ENCODE measurements at places on chromosomes 12 and 14.

- DNase-seq = no peak
Measured at GRCh38 chr12:130514149-130514551, 176.5 kb downstream of the PIWIL1 start.

DNA sequence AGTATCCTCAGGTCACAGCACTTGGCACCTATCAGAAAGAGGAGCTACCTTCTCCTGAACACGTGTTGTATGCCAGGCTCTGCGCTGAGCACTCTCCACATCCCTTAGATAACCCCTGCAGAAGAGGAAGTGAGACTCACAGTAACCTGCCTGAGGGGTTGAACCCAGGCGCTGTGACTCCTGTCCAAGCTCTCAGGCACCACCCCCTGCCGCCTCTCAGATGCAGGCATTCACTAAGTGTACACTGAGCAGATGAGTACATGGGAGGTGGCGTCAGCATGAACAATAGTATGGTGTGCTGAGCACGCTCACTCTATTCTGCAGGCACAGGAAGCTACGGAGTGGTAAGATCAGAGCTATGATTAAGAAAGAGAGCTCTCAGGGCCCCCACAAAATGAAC is 21.0 kb upstream of the RIC8B start:
- DNase-seq = no peak

DNA sequence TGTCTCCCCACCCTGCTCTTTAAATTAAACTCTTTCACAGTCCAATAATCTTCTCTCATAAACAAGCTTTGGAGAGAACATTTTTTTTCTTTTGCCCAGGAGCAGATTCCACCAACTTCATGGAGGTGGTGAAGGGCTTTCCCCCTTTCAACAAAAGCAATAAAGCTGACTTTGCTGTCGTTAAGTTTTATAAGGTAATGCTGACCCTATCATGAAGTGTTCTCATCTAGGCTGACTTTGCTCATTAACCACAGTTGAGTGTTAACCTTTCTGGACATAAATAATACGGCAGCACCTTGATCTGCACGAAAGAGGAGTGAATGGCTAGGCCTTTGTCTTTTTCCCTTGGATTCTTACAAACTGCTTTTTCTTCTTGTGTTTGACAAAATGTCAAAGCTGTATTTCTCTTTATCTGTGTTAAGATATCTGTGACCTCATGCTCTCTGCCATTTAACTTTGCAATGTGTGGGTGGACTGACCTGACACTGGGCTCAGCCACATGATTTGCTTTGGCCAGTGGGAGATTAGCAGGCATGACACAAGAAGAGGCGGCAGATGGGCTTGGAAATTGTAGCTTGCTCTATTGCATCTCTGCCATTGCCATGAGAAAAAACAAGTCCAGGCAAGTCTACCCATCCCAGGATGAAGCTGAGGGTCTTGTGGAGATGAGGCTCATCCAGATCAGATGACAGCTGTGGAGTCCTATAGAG is 470.9 kb upstream of the CCDC196 start:
- DNase-seq = peak; percentile 2

- DNase-seq = no peak
Measured at GRCh38 chr14:100804558-100805309, 21.2 kb upstream of the MEG3 start.

GRCh38 chr12:78977304-78977867 is 112.8 kb downstream of the SYT1 start:
- DNase-seq = peak; percentile 21

DNA sequence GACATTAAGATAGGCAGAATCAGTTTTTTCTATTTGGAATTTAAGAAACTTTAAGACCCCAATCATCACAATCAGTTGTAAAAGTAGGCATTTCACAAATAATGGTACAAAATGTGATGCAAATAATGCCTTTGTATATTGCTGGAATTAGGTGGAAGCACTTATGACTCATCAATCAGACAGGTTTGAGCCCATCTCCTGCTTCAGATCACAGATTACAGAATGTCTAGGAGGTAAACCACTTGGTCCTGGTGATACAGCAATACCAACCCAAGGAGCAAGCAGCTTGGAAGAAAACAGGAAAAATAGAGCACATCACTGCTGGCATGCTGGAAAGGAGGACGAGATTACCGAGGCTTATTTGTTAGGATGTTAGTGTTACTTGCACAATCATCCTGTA is 57.6 kb downstream of the C12orf56 start:
- DNase-seq = no peak

DNA sequence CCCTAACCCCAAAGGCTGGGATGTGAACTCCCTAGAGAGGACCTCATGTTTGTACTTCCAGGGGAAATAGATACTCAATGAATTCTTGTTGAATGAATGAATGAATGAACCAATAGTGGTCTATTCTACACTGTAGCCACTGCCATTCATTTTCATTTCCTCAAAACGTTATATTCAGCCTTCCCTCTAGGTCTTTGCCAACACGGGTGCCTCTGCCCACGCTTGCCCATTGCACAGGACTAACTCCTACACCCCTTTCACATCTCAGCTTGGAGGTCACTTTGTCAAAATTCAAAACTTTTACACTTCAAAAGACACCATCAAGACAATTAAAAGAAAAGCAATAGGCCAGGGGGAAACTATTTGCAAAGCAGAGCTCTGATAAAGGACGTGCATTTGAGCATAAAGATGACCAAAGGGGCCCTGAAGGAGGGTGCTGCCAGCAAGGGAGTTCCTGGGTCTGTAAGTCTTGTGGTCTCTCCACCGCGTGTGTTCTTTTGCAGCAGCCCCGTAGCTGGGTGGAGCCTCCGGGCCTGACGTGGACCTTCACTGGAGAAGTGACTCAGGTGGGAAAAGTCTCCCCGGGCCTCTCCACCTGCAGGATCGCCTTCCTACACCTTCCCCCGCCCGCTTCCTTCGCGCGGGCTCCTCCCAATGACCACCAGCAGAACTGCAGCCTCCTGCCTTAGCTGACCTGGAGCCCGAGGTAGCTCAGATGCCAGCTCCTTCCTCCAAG is 31.5 kb downstream of the TMEM63C start:
- DNase-seq = peak; percentile 21

DNA sequence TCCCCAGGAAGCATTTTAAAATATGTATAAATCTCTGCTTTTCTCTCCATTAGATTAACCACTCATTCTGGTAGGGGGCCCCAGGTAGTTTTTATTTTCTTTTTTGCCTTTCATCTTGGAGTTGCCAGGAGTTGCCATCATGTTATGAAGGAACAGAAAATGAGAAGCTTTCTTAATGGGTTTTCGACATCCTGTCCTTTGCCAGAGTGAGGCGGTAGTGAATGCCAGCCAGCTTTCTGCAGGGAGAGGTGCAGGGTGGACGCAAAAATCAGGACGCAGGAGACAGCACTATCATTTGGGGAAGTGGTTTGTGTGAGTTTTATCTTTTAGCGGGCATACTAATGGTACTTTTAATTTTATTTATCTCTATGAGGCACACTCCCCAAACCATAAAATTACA is 1.7 kb downstream of the RASSF8 start:
- DNase-seq = peak; percentile 47

- no peak for DNase-seq
Measured at GRCh38 chr14:66468778-66469367, 17.3 kb upstream of the CCDC196 start.

DNA sequence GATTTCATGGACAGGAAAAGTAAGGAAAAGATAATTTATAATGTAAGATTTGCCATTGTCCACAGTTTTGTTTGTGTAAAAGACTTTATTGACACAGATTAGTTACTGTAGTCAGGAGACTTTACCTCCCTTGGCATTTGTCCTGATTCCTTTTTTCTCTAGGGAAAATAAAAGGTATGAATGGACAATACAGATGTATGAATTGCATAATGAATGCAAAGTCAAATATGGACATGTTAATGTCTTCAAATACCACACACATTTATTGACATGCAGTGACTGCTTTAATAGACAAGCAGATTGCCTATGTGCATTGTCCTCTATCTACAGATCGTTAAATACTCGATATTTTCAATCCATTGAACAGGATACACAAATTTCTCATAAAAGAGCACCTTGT is 999.7 kb upstream of the SEL1L start:
- DNase-seq = no peak

DNA sequence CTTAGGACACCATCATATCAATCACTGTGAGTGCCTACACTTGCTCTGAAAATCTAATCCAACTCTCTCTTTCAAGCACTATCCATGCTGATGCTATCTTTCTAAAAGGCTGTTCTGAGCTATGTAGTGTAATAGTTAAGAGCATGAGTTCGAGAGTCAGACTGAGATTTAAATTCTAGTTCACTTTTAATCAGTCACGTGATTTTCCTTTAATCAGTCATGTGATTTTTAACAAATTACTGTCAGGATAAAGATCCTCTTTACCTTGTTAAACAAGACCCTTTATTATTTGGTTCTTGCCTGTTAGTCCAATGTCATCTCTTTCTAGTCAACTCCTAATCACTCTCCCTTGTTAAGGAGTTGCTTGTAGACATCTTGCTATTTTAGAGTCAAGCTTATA is 653.0 kb downstream of the RPL10L start:
- DNase-seq = no peak

GRCh38 chr14:50985124-50985858 is 41.0 kb upstream of the PYGL start:
- no peak for DNase-seq

DNA sequence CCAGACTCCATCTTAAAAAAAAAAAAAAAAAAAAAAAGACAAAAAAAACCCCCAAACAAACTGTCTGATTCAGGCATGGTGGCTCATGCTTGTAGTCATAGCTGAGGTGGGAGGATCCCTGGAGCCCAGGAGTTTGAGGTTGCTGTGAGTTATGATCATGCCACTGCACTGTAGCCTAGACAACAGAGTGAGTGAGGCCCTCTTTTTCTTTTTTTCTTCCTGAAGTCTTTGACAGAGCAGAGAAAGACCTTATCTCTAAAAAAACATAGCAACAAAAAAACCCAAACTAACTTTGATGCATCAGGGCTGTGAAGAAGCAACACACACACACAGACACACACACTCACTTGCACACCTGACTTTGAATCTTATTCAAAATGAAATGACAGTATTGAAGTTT is 7.7 kb upstream of the AMN1 start:
- peak; percentile 88 for DNase-seq

- DNase-seq = no peak
Measured at GRCh38 chr14:98444077-98444476, 827.9 kb downstream of the BCL11B start.

- DNase-seq = peak; percentile 57
Measured at GRCh38 chr14:67513631-67514108, 19.4 kb upstream of the PLEKHH1 start.

- no peak for DNase-seq
Measured at GRCh38 chr12:47383942-47384341, 304.2 kb upstream of the AMIGO2 start.

DNA sequence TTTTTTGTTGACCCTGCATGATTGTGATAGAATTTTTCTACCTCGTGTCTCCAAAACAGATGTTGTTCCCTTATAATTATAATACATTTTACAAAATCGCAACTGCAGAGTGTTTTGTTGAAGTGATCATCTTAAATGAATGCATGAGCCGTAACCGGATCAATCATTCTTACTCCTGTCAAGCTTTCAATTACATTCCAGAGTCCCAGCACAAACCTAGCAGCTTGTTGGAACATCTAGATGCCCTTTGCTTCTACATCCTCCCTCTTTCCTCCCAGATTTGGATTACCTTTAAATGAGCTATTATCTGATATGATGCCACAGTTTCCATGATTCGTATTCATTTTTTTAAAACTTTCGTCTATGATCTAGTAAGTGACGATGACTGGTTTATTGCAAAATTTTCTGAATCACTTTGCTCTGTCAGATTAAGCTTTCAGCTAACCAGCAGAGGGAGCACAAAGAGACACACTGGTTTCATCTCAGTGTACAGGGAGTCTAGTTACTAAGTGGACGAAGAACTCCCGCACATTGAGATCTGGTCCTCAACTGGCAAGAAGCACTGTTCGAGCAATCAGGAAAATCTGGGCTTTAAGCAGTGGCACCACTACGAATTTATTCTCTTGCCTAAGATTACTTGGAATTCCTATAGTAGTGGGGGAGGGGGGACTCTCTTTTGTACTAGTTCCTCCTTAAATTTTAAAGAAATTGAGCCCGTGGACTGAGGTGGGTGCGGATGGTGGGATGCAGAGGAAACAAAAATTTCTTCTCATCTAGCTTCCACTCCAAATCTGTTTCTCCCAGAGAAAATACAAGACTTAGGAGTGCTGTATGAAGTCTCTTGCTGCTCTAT is 40.9 kb downstream of the TSHR start:
- peak; percentile 79 for DNase-seq

DNA sequence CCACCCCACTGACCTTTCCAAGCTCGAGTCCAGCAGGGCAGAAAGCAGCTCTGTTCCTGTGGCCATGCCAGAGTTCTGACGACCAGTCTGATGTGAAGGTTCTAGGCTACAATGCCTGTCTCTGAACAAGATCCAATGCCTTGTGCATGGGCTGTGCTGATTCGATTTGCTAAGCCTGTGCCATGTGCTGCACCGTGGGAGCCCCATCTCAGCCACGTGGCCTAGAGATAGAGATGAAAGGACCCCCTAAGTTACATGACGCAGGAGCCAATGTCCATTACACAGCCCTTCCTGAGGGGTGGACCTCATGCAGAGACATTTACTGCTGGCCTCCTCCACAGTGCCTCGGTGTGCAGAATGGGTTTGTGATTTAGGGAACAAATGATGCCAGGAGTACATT is 256.0 kb downstream of the SLC15A4 start:
- no peak for DNase-seq

GRCh38 chr14:61730756-61731373 is 31.4 kb upstream of the SNAPC1 start:
- no peak for DNase-seq

DNA sequence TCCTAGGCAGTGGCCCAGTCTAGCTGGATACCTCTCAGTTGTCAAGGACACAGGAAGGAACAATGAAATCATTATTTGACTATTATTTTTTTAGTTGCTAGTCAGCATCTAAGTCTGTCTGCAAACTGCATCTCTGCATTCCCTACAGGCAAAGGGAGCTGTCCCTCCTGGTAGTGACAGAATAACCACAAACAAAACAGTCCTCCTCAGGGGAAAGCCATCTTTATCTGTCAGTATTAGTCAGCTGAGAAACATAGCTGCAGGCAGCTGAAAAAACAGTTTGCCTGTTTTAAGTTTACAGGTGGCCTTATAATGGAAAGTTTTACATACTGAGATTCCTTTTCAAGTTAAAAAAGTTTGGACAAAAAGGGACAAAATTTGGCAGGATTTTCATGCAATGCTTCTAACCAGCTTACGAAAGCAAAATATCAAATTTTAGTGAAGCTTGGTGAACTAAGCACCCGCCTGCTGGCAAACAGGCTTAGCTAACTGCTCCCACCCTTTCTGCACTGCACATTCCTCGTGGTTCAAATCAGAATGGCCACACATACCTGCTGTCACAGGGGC is 29.5 kb downstream of the SLC25A21 start:
- peak; percentile 62 for DNase-seq

DNA sequence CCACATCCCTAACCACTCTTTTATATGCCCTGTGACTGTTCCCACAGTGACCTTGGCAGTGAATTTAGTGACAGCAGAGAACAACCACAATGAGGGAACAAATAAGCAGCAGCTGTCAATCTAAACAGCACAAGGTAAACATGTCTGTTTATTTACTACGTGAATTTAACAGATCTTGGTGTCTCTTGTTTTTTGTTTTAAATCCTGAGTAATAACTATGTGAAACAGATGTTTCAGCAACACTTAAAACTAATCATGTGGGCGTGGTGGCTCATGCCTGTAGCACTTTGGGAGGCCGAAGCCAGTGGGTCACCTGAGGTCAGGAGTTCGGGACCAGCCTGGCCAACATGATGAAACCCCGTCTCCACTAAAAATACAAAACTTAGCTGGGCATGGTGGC is 17.0 kb upstream of the CFAP54 start:
- DNase-seq = peak; percentile 51
